Breast epithelium (tissue), 4 donors: ENCODE measurements at places on chromosomes 11 and 22. TPM values are rescaled to one million over a fixed set of nuclear protein-coding genes. Genes with fewer than 3 reads are reported as not detected.

Gene BAIAP2L2
- 0.80 TPM for total RNA-seq

Gene JOSD1
- total RNA-seq = 60.5 TPM

Gene ELF5
- total RNA-seq = 32.5 TPM

Gene LUZP2
- total RNA-seq = 5.0 TPM

Gene SYVN1
- total RNA-seq = 31.7 TPM

Gene CALCA
- not detected for total RNA-seq

Gene DUSP8
- 0.80 TPM for total RNA-seq

Gene KCNJ11
- total RNA-seq = 5.0 TPM

Gene VSIG10L2
- total RNA-seq = not detected

Gene OR8G1
- not detected for total RNA-seq

DNA sequence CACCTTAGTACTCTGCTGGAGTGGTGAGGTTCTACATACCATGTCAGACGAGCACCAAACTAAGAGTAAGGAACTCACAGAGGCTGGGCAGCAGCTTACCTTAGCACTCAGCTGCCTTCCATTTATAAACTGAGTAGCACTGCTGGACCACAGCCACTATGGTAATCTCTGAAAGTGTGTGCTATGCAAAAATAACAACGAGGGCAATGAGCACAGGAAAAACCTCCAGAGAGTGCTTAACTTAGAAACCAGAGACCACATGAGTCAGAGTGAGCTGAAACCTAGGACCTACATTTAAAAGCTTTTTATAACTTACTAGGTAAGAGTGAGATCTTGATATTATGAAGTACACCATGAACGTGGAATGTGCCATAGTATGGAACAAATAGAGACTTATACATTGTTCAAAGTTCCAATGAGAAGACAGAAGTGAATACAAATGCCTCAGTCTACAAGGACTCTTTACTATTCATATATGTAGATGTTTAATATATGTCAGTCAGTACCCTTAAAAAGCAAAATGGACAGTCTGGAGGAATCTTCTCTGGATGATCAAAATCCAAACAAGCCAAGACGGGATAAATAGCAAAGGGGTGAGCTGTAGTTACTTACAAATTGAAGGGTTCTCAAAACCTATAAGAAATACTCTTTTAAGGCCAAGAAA lies 17.2 kb upstream of the CD59 start:
- no peak for DNase-seq

DNA sequence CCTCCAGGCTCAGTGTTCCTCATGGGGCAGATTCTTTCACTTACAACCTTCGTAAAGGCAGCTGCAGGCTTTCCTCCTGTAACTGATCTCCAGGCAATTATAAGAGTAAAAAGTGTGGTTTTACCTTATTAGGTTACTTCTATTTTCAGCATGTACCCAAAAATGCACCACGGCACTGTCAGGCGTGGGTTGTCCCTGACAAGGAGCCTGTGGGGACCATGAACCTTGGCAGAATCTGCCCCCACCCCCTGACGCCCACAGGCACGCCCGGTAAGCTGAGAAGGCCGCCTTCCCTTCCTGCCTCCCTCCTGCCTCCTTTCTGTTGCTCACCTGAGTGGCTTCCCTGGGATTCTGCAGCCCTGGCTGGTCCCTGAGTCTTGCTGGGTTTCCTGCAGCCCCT lies 1383.3 kb downstream of the TBC1D22A start:
- no peak for DNase-seq

DNA sequence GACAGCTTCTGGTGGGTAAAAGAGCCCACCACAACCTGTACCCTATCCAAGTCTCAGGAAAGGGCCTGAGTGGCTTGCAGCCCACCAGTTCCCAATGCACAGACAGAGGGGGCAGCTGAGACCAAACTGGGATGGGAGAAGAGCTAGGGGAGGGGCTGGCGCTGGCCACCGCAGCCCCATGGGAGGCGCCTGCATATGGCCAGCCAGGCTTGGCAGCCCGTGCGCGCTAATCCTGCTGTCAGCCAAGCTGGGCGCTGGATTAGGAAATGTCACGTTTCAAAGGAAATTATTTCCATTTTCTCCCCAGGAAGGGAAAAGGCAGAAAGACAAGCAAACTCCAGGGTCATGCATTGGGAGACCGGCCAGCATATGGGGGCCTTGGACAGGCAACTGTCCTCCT lies 236.8 kb downstream of the BUD13 start:
- no peak for DNase-seq

- DNase-seq = no peak
Measured at GRCh38 chr11:23730307-23730998, 766.4 kb upstream of the LUZP2 start.

GRCh38 chr11:21110415-21110814 lies 441.0 kb downstream of the NELL1 start:
- no peak for DNase-seq

DNA sequence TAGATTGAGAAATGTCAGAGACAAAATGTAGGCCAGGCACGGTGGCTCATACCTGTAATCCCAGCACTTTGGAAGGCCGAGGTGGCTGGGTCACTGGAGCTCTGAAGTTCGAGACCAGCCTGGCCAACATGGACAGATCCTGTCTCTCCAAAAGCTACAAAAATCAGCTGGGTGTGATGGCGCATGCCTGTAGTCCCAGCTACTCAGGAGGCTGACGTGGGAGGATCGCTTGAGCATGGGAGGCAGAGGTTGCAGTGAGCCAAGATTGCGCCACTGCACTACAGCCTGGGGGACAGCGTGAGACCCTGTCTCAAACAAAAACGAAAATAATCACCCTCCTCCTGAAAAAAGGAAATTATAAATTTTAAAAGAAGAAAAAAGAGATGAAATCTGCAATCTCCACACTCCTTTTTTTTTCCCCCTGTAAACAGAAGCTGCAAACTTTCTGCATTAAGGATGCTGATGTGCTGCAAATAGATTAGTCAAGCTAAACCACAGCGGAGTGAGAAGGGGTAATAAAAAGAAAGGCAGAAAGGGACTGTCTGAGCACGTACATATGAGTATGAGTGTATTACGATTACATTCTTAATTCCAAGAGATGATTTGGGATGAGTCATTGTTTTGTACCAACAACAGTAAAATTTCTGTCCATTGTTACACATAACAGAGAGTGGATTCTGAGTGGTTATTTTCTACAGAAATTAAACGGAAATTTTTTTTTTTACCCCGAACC lies 87.3 kb downstream of the SIK3 start:
- no peak for DNase-seq

DNA sequence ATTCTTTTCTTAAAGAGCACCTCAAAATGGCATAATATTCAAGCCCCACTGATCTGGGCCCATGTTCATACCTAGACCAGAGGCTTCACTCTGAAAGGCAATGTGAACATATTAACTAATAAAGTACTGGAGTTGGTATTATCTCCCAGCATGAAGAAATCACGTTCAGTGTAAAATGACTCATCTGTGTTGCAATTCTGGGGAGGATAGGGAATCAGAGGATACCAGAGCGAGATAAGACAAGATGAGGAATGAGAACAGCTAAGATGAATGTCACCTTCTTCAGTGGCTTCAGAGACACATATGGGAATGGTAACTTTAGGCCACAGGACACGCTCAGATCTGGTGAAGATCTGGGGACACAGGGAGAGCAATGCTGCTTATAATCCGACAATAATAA lies 121.1 kb downstream of the NTM start:
- no peak for DNase-seq

GRCh38 chr22:37281646-37282384 lies 493 bp upstream of the CYTH4 start:
- DNase-seq = no peak

- no peak for DNase-seq
Measured at GRCh38 chr11:8008212-8008611, 21.1 kb downstream of the EIF3F start.

DNA sequence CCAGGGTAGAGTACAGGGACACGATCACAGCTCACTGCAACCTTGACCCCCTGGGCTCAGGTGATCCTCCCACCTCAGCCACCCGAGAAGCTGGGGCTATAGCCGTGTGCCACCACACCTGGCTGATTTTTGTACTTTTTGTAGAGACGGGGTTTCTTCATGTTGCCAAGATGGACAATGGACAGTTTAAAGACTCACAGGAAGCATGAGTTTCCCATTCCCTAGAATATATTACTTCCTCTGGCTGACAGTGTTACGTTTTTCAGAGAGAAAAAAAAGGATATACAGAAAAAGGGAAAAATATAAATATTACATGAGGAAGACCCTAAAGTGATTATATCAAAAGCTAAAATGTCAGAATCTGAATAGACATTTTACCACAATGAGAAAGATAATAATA lies 72.3 kb downstream of the RSF1 start:
- no peak for DNase-seq

DNA sequence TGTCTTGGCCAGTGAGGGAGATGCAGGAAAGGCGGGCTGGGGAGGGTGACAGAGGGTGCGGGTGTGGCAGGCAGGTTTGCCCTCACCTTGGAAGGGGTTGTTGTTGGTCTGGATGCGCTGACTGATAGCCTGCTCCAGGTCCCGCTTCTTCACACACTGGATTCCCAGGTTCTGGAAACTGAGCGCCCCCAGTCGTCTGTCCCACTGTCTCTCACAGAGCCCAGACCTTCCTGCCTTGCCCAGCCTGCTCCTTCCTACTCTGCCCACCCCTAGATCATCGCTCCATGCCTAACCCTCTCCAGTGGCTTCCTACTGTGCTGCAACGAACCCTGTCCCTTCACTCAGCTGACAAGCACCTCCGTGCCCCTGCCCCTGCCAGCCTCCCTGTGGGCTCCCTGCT lies 2.7 kb downstream of the RELA start:
- no peak for DNase-seq

DNA sequence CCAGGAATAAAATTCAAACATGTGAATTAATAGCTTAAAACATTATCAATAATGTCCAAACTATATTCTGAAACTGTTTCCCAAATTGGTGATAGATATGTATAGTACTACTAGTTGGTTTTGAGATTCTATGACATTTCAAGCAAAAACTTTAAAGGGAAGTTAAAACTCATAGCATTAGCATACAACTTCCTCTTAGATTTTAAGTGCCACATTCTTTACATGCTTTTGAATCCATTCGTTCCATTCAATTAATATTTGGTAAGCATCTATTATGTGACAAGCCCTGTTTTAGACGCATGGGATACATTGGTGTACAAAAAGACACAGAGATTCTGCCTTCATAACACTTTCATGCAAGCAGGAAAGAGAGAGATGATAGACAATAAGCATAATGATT lies 8.9 kb downstream of the PATL1 start:
- no peak for DNase-seq

DNA sequence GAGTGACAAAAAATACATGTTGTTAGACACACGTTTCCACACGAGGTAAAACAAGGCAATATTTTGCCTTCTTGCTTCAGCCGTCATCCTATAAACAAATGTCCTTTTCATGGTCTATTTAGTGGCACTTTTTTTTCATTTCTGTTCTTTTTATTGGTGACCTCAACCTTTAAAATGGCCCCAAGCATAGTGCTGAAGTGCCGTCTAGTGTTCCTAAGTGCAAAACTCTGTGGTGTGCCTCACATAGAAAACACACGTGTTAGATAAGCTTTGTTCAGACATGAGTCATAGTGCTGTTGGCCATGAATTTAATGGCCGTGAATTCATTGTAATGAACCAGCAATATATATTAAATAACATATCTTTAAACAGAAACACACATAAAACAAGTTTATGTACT lies 15.6 kb downstream of the OVCH2 start:
- no peak for DNase-seq

- no peak for DNase-seq
Measured at GRCh38 chr22:38942702-38943101, 14.7 kb upstream of the APOBEC3A start.

- DNase-seq = no peak
Measured at GRCh38 chr11:116199182-116199581, 573.6 kb downstream of the BUD13 start.

- DNase-seq = no peak
Measured at GRCh38 chr11:78228467-78228866, 39.7 kb downstream of the USP35 start.

- DNase-seq = no peak
Measured at GRCh38 chr11:13680501-13681264, 12.2 kb downstream of the FAR1 start.

DNA sequence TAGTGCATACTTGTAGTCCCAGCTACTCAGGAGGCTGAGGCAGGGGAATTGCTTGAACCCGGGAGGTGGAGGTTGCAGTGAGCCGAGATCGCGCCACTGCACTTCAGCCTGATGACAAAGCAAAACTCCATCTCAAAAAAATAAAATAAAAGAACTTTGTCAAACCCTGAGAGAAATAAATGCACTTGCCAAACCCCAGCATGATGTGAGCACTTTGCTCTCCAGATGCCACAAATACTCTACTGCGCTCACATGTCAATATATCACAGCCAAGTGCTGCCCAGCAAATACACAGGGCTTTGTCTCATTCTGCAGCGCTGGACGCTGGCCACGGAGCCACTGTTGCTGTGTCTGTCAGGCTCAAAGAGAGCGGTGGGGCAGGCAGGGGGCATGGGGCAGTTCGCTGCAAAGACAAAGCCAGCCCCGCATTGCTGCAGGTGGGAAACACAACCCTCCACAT lies 45.1 kb downstream of the AHNAK start:
- DNase-seq = peak; percentile 81

GRCh38 chr11:13347901-13348300 lies 70.3 kb downstream of the BMAL1 start:
- no peak for DNase-seq

DNA sequence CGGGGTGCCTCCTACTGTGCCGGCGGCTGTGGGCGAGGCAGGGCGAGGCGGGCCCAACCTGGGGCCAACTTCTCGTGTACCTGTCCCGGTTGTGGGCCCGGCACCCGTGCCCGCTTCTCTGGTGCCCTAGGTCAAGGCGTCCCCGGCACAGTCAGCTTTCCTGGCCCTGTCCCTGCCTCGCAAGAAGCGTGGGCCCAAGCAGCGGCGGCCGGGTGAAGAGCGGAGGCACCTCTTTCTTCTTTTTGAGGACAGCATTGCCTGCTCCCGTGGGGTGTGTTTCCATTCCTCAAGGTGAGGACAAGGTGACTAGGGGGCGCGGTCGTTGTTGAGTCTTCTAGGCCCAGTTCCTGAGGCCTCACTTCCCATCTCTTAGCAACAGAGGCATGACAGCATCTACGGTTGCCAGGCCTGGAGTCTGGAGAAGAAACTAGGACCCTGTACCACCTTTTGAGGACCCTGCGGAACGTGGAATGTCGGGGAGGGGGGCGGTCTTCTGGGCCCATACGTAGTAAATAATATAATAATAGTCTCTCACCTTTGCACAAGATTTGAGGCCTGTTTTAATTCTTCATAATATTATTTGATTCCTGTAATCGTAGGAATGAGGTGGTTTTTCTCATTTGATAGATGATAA lies 418 bp downstream of the ACO2 start:
- no peak for DNase-seq
